Adrenal gland (tissue), 19 donors: ENCODE measurements at places on chromosomes 11 and 22. TPM values are rescaled to one million over a fixed set of nuclear protein-coding genes. Genes with fewer than 3 reads are reported as not detected.
A peak's percentile ranks its signal among the peaks of the same experiment; 100 is the strongest.

GRCh38 chr11:20005747-20006146 lies 154.5 kb downstream of the DBX1 start:
- no peak overlapping the region for H3K4me3 ChIP-seq
- no peaks in the 10 kb centered on the region for H3K36me3 ChIP-seq
- H3K27ac ChIP-seq, result no peak overlapping the region
- H3K27me3 ChIP-seq, result no peaks in the 10 kb centered on the region

DNA sequence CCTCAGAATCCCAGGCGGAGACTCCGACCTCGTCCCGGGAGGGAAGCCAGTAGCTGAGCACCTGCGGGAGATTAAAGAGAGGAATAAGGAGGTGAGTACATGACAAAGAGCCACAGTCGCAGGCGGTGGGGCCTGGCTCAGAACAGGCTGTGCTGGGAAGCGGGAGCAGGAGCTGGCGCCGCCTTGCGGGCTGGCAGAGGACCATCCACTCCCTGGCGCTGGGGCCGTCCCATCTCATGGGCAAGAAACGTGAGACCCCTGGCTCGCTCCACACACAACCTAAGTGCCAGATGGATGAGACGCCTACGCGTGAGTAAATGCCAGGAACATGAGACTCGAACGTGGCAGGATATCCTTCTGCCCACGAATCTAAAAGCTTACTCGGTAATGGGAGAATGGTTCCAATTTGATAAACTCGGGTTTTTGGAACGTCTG lies 6.3 kb downstream of the CEND1 start:
- no peak overlapping the region for H3K4me3 ChIP-seq
- H3K36me3 ChIP-seq, result no peaks in the 10 kb centered on the region
- peaks cover 4% of the 10 kb centered on the region for H3K27me3 ChIP-seq
- DNase-seq, result peak; percentile 80

GRCh38 chr11:37849706-37850105 lies 1251.7 kb upstream of the RAG2 start:
- no peaks in the 10 kb centered on the region for H3K4me1 ChIP-seq
- DNase-seq, result no peak
- H3K27me3 ChIP-seq, result no peaks in the 10 kb centered on the region
- H3K4me3 ChIP-seq, result no peak overlapping the region
- no peak overlapping the region for H3K27ac ChIP-seq

DNA sequence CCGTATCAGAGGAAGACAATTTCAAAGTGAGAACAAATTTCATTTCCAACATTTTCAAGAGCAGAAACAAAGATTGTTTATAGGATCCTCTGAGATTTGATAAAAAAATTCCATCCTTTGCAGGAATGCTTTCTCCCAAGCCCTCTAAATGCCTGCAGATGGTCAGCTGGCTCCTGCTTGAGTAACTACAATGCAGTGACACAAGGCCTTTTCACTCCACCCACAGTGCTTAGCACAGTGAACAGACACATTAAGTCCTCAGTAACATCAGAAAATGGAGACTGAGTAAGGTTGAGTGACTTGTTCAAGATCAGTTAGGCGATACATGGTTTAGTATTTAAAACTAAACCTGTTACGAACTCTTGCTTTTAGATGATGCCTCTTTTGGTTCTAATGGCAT lies 527.1 kb upstream of the CCDC90B start:
- no peak for DNase-seq
- H3K27ac ChIP-seq, result no peak overlapping the region
- no peak overlapping the region for H3K4me3 ChIP-seq

DNA sequence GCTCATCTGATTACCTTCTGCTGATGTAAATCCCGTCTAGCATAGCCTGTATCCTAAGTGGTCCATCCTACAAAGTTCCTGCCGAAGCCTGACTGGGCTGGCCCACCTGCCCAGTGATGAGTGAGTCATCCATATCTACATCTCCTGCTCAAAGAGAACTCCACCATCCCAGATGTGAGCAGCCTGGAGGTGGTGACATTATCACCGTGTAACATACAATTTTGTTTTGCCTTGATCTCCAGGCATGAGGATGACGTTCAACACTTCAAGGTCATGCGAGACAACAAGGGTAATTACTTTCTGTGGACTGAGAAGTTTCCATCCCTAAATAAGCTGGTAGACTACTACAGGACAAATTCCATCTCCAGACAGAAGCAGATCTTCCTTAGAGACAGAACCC lies 5.6 kb downstream of the TMA7B start:
- no peak overlapping the region for H3K4me3 ChIP-seq
- no peak for DNase-seq
- H3K4me1 ChIP-seq, result no peaks in the 10 kb centered on the region
- H3K27me3 ChIP-seq, result peaks cover 4% of the 10 kb centered on the region
- H3K27ac ChIP-seq, result no peak overlapping the region
- H3K36me3 ChIP-seq, result no peaks in the 10 kb centered on the region

- peaks cover 7% of the 10 kb centered on the region for H3K27me3 ChIP-seq
- no peaks in the 10 kb centered on the region for H3K36me3 ChIP-seq
- no peaks in the 10 kb centered on the region for H3K4me1 ChIP-seq
- H3K27ac ChIP-seq, result no peak overlapping the region
- no peak overlapping the region for H3K4me3 ChIP-seq
Measured at GRCh38 chr22:22576244-22576988, 17.4 kb upstream of the PRAME start.

DNA sequence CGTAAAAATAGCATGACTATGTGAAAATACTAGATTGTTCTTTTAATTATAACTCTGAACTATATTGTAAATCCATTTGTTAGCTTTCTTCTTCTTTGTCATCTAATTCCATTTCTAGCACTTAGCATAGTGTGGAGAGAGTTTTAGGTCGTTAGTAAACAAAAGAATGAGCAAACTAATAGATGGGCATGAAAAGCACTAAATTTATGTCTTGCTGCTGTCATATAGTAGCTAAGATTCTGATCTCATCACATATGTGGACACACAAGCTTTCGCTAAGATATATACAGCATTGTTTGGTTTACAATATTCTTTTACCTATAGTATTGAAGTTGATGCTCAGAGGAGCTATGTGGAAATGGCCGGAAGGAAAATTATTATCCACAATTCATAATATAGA lies 370.5 kb downstream of the CNTN5 start:
- no peak for DNase-seq
- H3K4me1 ChIP-seq, result no peaks in the 10 kb centered on the region
- no peaks in the 10 kb centered on the region for H3K36me3 ChIP-seq
- H3K27me3 ChIP-seq, result no peaks in the 10 kb centered on the region

DNA sequence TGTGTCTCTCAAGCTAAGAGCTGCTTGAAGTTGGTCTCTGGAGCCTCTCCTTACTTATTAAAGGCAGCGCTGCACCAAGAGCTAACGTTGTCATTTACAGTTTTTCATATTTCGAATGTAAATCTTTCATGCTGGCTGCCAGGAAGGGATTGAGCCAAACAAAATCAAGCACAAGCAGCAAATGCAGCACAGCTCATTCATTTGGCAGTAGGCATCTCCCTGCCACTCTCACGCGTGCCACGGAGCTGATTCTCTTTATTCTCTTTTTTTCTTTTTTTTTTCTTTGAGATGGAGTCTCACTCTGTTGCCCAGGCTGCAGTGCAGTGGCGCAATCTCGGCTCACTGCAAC lies 1.4 kb upstream of the VEGFB start:
- peaks cover 5% of the 10 kb centered on the region for H3K4me1 ChIP-seq
- no peaks in the 10 kb centered on the region for H3K27me3 ChIP-seq
- H3K4me3 ChIP-seq, result no peak overlapping the region
- no peaks in the 10 kb centered on the region for H3K36me3 ChIP-seq
- no peak for DNase-seq
- H3K27ac ChIP-seq, result no peak overlapping the region

DNA sequence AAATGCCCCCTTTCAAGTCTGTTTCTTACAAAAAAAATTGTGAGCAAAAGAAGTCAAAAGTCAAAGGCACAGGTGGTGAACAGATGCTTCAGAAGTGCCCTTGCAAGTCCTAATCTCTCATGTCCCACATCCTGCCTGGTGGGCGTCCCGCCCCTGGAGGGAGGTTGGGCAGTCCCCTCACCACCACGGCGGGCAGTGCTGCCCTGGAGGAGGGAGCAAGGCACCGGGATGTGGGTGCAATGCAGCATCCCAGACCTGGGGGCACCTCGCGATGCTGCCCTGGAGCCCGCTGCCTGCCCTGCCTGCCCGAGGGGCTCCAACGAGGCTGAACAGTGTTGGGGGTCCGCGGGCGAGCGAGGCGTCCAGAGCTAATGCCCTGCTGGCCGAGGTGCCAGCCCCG lies 15.9 kb downstream of the MRGPRG start:
- no peak overlapping the region for H3K27ac ChIP-seq
- H3K4me1 ChIP-seq, result no peaks in the 10 kb centered on the region
- DNase-seq, result no peak
- no peaks in the 10 kb centered on the region for H3K36me3 ChIP-seq

DNA sequence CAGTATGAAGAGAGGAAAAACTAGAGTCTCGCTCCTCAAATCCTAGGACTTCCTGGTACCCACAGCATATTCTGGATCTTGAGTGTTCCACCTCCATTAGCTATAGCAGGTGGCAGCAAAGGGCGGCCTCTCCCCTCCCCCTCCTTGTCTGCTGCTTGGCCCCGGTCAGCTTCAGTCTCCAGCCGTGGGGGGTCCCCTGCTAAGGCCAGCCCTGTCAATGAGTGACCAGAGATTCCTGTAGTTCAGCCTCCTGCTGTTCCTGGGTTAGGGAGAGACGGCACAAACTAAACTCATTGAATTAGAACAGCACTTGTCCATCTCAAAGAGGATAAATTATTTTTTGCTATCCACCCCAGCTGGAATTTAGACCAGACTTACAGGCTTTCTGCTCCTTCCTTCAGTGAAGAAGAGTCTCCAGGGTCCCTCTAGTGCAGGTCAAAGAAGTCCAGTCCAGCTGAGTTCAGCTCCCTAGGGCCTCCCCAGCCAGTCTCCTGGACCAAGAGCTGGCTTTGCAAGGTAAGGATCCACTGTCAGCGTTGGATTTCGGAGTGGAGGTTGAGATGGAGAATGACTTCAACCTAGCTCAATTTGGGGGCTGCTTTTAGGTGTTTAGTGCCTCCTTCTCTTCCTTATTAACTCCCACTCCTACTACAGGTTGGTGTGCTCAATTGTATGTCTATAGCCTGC lies 1.1 kb upstream of the PHLDB1 start:
- DNase-seq, result peak; percentile 55
- H3K27me3 ChIP-seq, result no peaks in the 10 kb centered on the region
- no peaks in the 10 kb centered on the region for H3K4me1 ChIP-seq

- peak overlapping the region; percentile 28 for H3K4me3 ChIP-seq
- peaks cover 44% of the 10 kb centered on the region for H3K4me1 ChIP-seq
Measured at GRCh38 chr11:69638941-69639681, 1.8 kb upstream of the CCND1 start.

DNA sequence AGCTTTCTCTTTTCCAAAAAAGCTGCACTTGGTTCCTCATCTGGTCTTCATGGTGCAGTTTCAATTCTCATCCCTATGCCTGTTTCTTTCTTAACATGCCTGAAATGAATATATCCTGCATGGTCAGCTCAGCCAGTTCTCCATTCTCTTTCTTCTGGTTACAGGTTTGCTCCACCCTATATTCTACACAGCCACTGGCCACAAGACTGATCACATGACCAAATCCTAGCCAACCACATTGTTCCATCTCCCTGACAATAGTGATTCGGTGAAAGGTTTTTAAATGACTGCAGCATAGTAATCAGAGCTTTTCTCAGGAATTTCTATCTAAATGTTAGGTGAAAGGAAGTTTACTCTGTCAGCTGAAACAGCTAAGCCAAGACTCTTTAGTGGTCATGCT lies 891.4 kb downstream of the METTL15 start:
- no peaks in the 10 kb centered on the region for H3K4me1 ChIP-seq
- H3K4me3 ChIP-seq, result no peak overlapping the region
- no peaks in the 10 kb centered on the region for H3K36me3 ChIP-seq

DNA sequence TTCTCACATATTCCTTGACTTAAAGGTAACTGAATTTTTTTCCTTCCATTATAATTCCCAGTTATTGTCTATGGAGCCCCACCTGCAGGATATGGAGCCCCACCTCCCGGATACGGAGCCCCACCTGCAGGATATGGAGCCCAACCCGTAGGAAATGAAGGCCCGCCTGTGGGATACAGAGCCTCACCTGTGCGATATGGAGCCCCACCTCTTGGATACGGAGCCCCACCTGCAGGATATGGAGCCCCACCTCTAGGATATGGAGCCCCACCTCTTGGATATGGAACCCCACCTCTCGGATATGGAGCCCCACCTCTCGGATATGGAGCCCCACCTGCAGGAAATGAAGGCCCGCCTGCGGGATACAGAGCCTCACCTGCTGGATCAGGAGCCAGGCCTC lies 28.1 kb downstream of the WBP2NL start:
- no peaks in the 10 kb centered on the region for H3K4me1 ChIP-seq
- H3K4me3 ChIP-seq, result no peak overlapping the region
- H3K27me3 ChIP-seq, result no peaks in the 10 kb centered on the region
- no peak for DNase-seq
- no peaks in the 10 kb centered on the region for H3K36me3 ChIP-seq

- no peaks in the 10 kb centered on the region for H3K4me1 ChIP-seq
- H3K27ac ChIP-seq, result no peak overlapping the region
- H3K36me3 ChIP-seq, result no peaks in the 10 kb centered on the region
- no peak for DNase-seq
- H3K27me3 ChIP-seq, result no peaks in the 10 kb centered on the region
- H3K4me3 ChIP-seq, result no peak overlapping the region
Measured at GRCh38 chr11:27592098-27592780, 85.7 kb upstream of the LIN7C start.

DNA sequence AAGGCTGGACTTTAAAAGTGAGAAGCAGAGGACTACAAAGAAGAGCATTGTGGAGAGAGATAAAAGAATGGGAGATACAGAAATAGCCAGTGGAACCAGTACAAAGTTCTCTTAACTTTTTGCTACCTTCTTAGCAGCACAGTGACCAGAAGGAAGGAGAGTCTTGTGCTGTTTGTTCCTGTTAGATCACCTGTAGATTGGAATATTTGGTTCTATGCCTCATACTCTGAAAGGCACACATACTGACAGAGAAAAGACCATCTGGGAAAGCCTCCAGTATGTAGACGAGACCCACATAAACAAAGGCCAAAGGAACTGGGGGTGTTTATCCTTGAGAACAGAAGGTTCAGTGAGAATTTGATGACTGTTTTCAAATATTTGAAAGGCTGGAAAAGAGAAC lies 18.7 kb downstream of the RNF141 start:
- DNase-seq, result no peak
- no peak overlapping the region for H3K4me3 ChIP-seq
- no peak overlapping the region for H3K27ac ChIP-seq
- H3K36me3 ChIP-seq, result peaks cover 31% of the 10 kb centered on the region

- no peak overlapping the region for H3K4me3 ChIP-seq
- H3K36me3 ChIP-seq, result no peaks in the 10 kb centered on the region
- H3K27me3 ChIP-seq, result no peaks in the 10 kb centered on the region
Measured at GRCh38 chr11:102272047-102272824, 45.0 kb upstream of the BIRC3 start.

GRCh38 chr22:50139843-50140415 lies 30.6 kb upstream of the PANX2 start:
- no peaks in the 10 kb centered on the region for H3K27me3 ChIP-seq
- H3K36me3 ChIP-seq, result no peaks in the 10 kb centered on the region
- H3K27ac ChIP-seq, result no peak overlapping the region

MOV10L1 gene
- not detected for total RNA-seq

OR4D10 gene
- not detected for total RNA-seq

P2RY6 gene
- 0.33 TPM for total RNA-seq

TIGD3 gene
- 0.33 TPM for total RNA-seq

MMP12 gene
- not detected for total RNA-seq

AGBL2 gene
- total RNA-seq, result 0.18 TPM
